ENCODE measurements at places on chromosomes 3 and 15.

DNA sequence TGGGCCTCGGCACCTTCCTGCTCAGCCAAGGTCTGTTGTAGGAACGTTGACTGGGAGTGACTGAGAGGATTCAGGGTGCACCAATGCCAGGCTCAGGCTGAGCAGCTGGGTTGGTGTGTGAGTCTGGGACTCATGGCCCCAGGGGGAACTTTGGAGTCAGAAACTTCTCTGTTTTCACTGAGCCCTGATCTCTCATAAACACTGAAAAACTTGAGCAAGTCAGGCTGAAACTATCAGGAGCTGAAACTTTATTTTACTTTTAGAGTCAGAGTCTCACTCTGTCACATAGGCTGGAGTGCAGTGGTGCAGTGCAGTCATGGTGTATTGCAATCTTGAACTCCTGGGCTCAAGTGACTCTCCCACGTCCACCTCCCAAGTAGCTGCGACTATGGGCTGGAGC, 3.0 kb downstream of the TRAK1 start:
- DNase-seq, result peak; percentile 44

- no peak for DNase-seq
These were observed 62.7 kb downstream of the MEF2A start for GRCh38 chr15:99628374-99629001.

- DNase-seq, result no peak
These were observed 402.1 kb downstream of the CADM2 start for GRCh38 chr3:85360742-85361387.

- no peak for DNase-seq
These were observed at the start of gene GABRG3 for GRCh38 chr15:26970712-26971210. TSS of gene GABRG3 (plus strand) at chr15:26971181.

- DNase-seq, result no peak
These were observed 146.4 kb downstream of the IGF1R start for GRCh38 chr15:98794748-98795147.

DNA sequence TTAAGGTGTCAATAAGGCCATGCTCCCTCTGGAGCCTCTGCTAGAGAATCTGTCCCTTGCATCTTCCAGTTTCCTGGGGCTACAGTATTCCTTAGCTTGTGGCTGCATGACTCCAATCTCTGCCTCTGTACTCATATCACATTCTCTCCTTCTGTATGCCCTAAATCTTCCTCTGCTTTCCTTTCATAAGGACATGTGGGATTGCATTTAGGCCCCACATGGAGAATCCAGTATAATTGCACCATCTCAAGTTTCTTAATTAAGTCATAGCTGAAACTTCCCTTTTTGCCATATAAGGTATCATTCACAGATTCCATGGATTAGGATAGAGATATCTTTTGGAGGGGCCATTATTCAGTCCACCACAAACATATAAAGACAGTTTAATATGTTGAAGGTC, 409.8 kb upstream of the TMCO5A start:
- no peak for DNase-seq

- no peak for DNase-seq
These were observed 17.1 kb downstream of the RBP1 start for GRCh38 chr3:139522421-139522820.

GRCh38 chr3:49358217-49358883, at the start of gene GPX1:
TSS of gene GPX1 (minus strand) at chr3:49358353. CDS start at chr3:49358278, 75 bp downstream.
- peak; percentile 75 for DNase-seq

DNA sequence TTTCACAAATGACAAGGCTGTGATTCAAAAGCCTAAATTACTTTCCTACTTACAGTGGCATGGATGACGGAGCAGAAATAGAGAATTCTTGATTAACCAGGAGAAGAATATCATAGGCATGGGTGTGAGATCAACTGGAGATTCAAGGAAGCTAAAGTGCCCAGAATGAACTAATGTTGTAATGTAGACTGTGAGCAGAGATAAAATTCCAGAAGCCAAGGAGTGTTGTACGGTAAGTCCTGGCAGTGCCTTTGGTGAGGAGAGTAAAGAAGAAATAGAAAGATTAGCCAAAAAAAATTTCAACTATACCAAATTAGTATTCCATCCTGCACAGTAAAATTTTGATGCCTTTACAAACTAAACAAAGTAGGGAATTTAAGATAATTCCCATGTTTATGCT, 75.9 kb downstream of the ZBTB20 start:
- DNase-seq, result no peak

DNA sequence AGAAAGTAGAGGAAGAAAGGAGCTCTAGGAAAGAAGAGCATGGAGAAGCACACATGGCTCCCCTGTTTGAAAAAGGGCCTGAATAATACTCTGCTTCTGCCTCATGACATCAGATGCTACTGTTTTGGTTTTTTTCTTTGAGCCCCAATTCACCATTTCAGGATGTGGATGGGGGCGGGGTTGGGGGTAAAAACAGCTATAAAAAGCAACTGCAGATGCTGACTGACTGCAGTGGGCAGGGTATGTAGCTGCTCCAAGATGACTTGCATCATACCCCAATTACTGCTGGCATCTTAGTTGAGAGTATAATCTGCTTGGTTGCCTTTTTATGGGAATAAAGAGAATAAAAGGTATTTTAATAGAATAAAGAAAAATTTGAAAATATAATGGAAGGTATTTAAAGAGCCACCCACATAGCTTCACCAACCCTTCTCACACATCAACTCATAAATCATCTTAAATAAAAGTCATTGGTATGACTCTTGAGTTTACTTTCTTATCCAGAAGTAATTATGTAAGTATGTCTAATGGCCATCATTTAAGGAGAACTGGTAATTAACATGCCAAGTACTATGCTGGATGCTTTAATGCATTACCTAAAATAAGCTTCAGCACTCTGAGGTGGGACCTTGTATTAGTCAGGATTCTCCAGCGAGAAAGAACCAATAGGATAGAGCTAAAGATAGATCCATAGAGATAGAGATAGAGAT, 36.4 kb upstream of the TMEM45A start:
- DNase-seq, result no peak

GRCh38 chr15:52436981-52437380, 91.7 kb downstream of the MYO5A start:
- no peak for DNase-seq

DNA sequence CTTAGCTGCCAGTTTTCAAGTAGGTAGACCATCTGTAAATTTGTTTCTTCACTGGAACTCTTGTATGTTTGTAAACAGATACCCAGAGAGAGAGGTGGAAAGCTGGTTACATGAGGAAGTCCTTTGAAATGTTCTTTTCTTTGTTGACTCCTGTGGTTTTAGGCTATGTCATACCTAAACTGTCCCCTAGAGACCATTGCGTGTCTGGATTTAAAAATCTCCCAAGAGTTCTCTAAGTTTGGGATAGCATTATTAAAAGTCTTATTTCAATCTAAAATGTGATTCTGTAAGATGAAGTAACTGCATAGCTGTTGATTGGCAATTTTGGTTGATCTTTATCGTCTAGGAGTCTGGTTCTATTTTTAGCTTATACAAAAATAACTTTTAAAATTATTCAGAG, 127.2 kb downstream of the GHSR start:
- DNase-seq, result no peak

DNA sequence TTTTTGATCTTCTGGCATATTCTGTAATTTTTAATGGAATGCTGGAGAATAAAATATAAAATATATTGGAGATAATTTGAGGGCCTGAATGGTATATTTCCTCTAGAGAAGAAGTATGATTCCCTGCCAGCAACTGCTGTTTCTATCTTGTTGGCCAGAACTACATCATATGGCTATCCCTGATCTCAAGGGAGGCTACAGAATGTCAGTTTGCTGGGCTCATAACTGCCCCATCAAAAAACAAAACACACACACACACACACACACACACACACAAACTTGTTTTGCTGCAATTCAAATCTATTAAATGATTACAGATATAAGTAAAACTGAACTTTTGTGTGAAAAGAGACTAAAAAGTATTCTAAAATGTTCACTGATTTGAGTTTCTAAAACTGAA, 51.0 kb downstream of the RASA2 start:
- no peak for DNase-seq

- DNase-seq, result no peak
These were observed 36.7 kb downstream of the HMG20A start for GRCh38 chr15:77457191-77457904.

DNA sequence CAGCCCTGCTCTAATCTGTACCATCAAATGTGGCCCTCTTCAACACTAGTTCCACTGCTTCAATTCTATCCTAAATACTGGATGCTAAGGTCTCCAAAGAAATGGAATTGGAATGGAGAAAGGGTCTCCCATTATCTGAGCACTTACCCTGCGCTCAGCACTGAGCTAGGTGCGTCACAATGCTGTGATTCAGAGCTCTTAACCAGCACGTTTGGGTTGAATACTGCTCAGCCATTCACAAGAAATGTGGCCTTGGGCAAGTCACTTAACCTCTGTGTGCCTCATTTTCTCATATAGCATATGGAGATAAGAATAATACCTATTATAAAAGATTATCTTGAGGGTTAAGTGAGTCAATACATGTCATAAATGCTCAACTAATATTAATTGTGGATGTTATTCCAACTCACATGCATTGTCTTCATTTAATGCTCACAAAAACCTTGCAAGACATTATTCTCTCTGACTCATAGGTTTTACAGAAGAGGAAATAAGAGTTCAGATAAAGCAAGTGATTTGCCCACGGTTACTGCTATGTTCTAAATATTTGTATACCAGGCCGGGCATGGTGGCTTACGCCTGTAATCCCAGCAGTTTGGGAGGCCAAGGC, 27.4 kb upstream of the SRGAP3 start:
- no peak for DNase-seq

DNA sequence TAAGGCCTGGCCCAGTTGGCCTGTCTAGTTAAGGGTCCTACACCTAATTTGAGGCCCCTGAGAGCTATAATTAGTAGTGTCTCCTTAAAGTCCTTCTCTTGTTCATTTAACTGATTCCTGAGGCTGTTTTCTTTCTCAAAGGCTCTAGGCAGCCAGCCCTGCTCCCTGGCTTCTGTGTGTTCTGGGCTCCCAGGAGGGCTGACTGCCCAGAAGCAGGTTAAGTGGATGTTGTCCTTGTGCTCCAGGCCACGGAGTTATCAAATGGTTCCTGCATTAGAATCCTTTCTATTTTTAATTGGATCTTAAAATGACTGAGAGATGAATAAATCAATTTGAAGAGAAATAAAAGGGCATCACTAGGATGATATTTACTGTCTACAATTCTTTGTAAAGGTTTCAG, 140.0 kb downstream of the SNRK start:
- no peak for DNase-seq

DNA sequence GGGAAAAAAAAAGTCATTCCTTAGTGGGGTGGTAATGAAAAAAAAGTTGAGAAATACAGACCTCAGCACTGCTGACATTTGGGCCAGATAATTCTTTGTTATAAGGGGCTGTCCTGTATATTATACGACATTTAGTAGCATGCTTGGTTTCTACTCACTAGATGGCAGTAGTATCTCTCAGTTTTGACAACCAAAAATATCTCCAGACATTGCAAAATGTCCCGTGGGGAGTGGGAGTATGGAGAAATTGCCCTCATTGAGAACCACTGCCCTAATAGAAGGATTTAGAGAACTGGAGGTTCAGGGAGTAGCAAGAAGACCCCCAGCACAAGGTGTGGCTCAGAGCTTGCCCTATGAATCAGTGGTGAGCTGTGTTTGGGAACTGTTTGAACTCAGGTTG, 28.6 kb upstream of the TEX264 start:
- DNase-seq, result no peak

GRCh38 chr3:179323197-179324110, 623 bp downstream of the ZNF639 start:
- DNase-seq, result no peak

DNA sequence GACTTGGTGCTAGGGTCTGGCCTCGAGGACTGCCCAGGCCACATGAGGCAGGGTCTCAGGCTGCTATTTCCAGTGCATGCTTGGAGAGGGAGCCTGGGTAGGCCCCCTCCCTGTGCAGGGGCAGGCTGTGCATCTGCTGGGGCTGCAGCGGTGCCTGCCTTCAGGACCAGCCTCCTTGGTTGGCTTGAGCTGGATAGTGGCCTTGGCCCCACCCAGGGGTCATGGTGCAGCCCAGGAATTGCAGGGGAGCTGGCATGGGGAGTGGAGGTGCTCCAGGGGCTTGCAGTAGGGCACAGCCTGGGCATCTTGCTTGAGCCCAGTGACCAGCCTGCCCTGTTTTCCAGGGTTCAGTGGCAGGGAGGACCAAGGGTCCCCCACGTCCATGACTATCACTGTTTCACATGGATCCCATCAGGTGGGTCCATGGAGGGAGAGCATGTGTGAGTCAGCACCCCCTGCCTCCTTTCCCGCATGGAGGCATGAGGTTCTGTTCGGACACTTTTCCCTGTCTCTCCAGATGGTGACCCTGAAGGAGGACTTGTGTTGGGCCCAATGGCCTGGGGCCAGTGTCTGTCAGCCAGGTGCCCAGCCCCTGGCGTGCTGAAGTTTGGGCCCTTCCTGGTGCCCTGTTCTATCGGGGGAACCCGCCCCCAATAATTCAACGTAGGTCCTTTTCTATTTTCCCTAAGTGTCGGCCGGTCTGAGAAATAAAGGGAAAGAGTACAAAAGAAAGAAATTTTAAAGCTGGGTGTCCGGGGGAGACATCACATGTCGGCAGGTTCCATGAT, 218.6 kb downstream of the SNRPN start:
- no peak for DNase-seq

DNA sequence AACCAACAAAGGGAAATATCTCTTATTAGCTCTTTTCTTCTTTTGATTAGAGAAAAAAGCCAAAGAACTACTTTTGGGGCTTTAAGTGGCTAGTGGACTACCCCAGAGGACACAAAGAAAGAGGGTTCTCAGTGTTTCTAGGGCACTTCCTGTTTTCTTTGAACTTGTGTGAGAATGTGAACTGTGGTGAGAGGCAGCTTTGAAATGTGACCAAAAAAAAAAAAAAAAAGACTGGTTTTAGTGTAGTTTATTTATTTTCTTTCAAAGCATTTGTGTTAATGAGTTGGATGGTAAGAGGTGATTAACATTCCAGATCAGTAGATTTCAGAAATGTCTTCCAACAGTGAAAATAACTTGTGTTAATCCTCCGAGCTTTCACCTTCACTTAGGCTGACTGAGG, 32.4 kb downstream of the SELENOT start:
- peak; percentile 30 for DNase-seq

DNA sequence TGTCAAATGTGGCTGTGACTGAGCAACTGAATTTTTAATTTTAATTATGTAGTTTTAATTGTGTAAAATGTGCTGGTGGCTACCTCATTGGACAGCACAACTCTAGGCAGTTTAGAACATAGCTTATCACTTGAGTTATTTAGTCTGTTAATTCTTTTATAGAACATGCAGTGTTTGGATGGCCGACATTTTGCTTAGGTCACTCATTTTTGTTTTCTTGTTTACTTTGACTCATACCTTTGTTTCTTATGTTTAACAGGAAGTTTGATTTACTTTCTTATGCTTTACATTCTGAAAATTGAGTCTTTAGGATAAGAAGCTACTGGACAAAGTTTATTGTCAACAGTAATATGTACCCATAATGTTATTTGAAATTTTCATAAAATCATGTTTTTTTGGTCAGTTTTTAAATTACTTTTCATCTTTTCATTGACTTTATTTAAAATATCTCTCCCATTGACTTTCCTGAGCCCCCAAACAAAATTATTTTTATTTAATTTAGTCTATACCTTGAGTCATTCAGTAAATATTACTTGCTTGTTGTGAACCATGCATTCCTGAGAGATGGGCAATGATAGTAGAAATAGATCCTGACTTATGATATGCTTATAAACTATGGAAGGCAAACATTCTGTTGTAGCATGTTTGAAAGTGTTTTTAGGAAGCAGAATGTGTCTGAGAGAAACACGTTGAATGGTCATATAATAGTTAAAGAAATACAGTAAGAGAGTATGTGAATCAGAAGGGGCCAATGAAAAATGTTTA, 60.6 kb downstream of the TCF12 start:
- no peak for DNase-seq

- no peak for DNase-seq
These were observed 32.0 kb downstream of the RUVBL1 start for GRCh38 chr3:128091586-128091985.

- DNase-seq, result no peak
These were observed 10.3 kb downstream of the CCDC54 start for GRCh38 chr3:107387555-107387954.
